Activated T-helper 9 cell treated with anti-CD3 and anti-CD28 coated beads, Interleukin-2, amount 50 U/mL, for 16 hours (primary cell): ENCODE measurements at places on chromosomes 16 and 17.

DNA sequence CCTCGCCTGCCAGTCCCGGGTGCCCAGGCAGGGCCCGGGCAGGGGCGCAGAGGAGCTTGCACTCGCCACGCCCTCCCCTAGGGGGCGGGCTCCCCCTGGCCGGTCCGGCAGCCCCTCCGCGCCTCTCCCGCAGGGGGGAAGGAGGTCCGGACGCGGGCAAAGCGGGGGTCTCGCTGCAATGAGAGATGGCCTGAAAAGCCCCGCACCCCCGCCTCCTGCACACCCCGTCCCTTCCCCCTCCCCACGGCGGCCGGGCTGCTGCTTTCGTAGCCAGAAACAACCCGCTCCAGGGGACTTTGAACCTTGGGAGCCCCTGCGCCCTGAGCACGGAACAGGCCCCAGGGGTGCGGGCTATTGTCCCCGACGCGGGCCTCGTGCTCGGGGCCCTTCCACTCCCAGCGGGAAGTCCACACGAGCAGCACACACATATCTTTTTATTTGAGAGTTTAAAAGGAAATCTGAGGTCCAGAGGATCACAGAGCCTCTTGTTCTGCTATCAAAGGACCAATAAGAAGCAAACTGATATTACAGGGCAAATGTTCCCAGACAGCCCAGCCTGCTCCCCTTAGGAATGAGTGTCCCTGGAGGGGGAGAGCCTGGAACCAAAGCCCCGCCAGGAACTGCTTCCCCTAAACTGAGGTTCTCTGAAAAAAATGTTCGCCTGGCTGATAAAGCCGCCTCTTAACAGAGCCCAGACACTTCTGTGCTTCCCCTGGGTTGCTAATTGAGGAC is 5.8 kb upstream of the CBX4 start:
- DNase-seq: no peak

- no peak for DNase-seq
Measured at GRCh38 chr16:54522584-54522983, 236.0 kb upstream of the IRX3 start.

- DNase-seq: no peak
Measured at GRCh38 chr16:30488764-30489605, 16.4 kb downstream of the ITGAL start.

GRCh38 chr17:80565343-80566053 is 20.9 kb downstream of the RPTOR start:
- no peak for DNase-seq

GRCh38 chr16:58506241-58507194 is 6.6 kb downstream of the NDRG4 start:
- DNase-seq: no peak

GRCh38 chr16:89999831-90000574 is 19.3 kb downstream of the DBNDD1 start:
- no peak for DNase-seq

GRCh38 chr17:79944821-79945391 is 90.8 kb downstream of the TBC1D16 start:
- DNase-seq: no peak

GRCh38 chr17:80055597-80055996 is 19.2 kb downstream of the CCDC40 start:
- no peak for DNase-seq

- no peak for DNase-seq
Measured at GRCh38 chr16:68825427-68825826, 17.9 kb upstream of the TANGO6 start.
